ENCODE measurements at places on chromosomes 2 and 18.

DNA sequence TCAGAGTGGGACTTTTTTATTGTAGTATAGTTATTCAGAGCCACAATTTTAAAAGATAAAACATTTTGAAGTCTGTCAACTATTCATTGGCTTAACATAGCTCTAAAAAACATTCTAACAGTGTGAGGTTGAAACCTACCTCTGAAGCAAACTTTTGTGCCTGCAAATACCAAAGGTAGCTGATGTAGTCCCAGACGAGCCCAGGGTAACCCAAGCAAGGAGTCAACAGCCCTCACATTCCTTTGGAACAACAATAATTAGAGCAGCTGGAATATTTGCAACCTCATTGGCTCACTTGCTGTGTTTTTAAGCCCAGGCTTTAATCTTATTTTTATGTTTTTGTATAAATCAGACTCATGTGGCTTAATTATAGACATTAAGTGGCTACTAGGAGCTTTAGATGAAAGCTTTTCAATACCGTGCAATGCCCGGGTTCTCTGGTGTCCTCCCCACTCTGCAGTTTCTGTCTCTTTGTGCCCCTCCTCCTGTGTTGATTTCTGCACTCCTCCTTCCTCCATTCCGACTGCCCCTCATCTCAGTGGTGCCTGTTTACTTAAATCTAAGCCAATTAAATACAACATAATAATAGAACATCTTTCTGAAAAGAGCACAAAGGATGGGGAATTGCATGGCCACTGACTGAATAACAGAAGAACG lies 157.9 kb upstream of the UNC80 start:
- DNase-seq: no peak

GRCh38 chr18:8812631-8813030 lies 107.3 kb downstream of the MTCL1 start:
- DNase-seq: no peak

- DNase-seq: no peak
Measured at GRCh38 chr2:134461511-134461910, 207.6 kb downstream of the MGAT5 start.

- DNase-seq: no peak
Measured at GRCh38 chr2:56624181-56624580, 440.4 kb downstream of the CCDC85A start.

- no peak for DNase-seq
Measured at GRCh38 chr2:29698216-29698615, 223.2 kb downstream of the ALK start.

DNA sequence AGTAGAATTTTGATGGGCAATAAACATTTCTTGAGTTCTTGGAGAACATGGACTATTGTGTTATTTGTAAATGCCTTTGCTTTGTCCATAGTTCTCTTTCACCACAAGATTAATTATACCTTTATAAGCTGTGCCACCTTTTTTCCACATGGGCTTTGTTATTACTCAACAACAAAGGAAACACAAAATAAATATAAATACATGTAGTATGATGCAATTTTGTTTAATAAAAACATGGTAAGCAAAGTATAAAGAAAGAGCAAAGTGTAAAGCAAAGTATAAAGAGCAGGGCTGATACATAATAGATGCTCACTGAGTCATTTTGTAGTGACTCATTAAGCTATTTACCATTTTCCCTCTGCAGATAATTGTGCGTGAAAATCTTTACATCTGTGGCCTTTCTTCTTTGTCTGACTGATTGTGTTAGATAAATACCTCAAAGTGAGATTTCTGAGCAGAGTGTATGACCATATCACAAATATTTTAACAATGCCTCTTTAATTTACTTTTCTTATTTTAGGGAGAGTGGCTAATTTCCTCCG lies 80.9 kb downstream of the CERS6 start:
- no peak for DNase-seq

- no peak for DNase-seq
Measured at GRCh38 chr2:207149249-207150213, 16.2 kb downstream of the KLF7 start.

DNA sequence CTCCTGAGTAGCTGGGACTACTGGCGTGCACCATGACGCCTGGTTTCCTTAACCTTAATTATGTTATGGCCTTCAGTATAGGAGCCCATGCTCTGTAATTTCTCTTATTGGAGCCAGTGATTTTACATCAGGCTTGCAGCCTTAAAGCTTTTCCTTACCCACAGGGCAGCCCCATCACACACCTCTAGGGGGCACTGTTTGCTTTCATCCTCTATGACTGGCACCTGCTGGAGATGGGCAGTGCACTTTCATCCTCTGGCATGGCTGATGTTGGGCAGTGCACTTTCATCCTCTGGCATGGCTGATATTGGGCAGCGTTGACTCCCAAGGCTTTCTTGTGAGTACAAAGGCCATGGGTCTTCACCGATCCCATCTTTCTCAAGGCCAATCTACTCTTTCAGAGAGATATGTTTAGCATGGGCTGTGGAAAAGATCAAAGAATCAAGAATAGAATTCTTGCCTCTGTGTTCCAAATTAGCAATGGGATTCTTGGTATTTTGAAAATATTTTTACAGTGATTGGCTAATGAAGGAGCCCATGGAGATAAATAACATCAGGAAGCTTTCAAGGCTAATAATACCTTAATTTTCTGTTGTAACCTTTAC lies 80.7 kb upstream of the MEX3C start:
- DNase-seq: no peak

- no peak for DNase-seq
Measured at GRCh38 chr2:105822186-105822585, 77.5 kb downstream of the NCK2 start.

DNA sequence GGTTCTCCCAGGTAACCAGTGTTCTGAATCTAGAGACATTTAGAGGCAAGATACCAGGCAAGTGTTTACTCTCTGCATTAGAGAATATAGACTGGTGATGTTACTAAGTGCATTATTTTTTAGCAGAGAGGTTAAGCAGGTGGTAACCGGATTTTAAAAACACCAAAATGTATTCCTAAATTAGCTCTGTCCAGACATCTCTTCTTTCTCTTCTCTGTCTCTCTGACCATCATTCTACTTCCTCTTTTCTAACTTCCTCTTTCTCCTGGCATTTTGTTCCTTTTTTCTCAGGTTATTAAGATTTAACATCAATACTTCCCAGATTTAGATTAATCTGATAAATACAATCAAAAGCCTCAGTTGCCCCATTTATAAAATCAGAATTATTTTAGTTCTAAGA lies 31.7 kb upstream of the DYNC1I2 start:
- no peak for DNase-seq

GRCh38 chr18:46260879-46261143 lies 156.6 kb downstream of the HAUS1 start:
- no peak for DNase-seq

DNA sequence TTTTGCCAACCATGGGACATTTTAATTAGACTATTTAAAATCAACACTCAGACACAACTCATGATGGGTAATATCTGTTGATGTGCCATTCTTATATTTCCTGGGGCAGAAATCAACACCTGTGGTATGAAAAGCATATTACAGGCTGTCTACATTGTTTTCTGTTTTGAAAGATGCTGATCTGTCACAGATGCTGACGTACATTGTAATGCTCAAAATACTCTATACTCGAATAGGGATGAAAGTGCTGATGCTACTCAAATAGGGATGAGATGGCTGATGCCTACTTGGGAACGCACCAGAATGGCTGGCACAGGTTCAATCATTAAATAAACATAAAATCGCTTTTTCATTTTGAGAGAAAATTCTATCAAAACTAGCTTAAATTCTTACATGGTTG lies 41.2 kb downstream of the TMEFF2 start:
- no peak for DNase-seq

DNA sequence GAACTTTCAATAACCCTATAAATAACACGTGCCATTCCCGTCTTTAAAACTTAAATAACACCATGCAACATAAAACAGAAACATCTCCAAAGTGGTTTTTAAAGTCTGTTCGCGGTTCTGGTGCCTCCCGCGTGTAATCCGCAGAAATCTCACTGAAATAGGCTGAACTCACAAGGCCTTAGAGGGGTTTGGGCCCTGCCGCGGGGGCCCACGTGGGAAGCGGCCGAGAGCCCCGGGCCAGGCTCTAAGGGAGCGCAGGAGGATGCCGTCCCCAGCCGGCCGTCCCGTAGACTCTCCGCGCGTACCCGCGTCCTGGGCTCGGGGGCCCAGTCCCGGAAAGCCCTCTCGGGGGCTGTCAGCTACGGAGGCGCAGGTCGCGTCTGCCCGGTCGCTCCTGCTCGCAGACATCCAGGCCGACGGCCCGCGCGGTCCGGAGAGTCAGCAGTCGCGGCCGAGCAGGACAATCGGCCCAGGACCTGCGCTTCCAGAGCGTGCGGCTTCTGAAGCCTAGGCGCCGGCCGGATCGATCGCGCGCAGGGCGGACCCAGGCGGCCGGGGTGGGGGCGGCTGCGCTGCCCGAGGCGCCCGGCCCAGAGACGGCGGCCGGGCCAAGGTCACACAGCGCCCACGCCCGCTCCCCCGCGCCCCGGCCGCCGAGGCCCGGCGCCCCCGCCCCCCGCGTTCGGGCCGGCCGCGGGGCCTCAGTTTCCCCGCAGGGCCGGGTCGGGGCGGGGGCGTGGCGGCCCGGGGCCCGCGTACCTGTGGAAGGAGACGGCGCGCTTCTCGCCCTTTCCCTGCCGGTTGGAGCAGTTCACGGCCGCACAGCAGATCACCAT lies 558 bp downstream of the THAP4 start:
- peak; percentile 11 for DNase-seq

- DNase-seq: no peak
Measured at GRCh38 chr2:55616551-55617174, 759 bp downstream of the PPP4R3B start.

DNA sequence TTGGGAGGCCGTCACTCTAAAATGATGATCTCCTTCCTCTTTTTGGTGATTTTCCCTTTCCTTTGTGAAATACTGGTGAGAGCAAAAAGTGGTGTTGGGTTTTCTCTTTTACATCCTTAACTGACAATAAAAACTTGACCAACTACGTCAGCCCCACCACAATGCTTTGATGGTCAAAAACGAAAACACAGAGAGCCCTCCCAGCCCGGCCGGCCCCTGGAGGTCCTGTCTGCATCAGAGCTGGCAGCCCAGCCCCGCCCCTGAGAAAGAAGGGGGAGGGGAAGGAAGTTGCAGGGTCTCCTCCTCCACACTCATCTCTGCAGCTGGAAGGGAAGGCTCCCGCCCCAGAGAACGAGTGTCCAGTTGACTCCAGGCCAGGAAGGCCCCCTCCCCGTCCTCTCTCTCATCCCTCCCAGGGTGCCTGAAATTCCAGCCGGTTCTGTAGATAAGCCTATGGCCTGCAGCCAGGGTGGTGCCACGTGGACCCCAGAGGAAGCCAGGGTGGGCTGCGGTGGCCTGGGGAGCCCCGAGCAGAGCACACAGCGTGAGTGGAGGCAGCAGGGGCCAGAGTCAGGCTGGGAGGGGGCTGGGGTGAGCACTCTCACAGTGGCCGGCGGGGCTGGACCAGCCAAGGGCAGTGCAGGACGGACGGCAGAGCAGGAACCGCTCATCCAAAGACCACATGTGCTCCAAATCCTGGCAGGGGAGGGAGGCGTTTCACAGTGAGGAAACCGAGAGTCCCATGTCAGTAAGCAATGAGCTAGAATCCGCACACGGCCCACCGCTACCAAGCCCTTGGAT lies 19.8 kb downstream of the BIN1 start:
- DNase-seq: no peak

DNA sequence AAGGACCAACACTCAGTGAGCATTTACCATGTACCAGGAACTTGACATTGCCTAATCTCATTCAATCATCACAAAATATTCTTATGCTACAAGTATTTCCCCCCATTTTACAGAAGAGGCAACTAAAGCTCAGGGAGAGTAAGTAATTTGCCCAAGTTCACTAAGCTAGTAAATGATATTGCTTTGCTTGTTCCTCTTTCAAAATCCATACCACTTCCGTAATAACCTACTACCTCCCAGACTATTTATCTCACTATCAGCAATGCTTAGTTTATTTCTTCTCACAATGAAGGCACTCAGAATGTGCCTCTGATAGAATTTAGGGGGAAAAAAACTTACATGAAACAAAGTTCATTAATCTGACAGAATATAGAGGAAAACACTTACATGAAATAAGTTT lies 1070.9 kb upstream of the FANCL start:
- no peak for DNase-seq

- DNase-seq: no peak
Measured at GRCh38 chr18:21363348-21363747, 121.3 kb downstream of the GREB1L start.

- DNase-seq: no peak
Measured at GRCh38 chr2:12847694-12848575, 131.2 kb downstream of the TRIB2 start.

DNA sequence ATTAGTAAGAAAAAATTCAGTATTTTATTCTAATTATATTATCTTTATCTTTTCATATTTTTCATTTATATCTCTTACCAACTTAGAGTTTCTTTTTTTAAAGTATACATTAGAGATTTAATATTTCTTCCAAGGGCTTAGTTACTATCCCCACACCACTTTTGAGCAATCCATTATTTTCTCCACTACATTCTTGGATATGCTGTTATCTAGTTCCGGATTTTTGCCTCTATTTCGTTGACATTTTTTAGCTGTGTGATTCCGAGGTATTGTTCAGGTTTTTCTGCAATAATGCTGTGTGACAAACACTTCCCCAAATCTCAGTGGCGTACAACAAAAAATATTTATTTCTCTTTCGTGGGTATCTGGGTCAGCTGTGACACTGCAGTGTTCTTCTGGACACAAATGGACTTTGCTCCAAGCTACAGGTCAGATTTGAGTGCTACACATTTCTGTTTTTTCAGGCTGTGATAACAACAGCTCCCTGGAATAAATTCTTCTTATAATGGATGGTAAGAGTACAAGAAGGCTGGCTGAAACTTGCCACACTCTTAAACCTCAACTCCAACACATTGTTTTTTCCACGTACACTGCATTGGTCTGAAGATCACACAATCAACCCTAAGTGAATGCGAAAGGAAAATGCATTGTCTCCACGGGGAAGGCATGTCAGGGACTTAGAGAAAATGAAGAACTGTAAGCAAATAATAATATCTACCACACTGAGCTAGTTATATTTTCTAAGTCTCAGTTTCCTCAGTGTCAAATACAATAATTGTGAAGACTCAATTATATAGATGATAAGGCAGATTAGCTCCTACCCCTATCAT lies 50.9 kb upstream of the PSMD14 start:
- no peak for DNase-seq

- DNase-seq: no peak
Measured at GRCh38 chr2:168457190-168457895, 1.3 kb downstream of the CERS6 start.

- DNase-seq: no peak
Measured at GRCh38 chr18:36561046-36561445, 263.5 kb downstream of the FHOD3 start.

GRCh38 chr2:39696101-39696553 lies 30.4 kb downstream of the TMEM178A start:
- no peak for DNase-seq

DNA sequence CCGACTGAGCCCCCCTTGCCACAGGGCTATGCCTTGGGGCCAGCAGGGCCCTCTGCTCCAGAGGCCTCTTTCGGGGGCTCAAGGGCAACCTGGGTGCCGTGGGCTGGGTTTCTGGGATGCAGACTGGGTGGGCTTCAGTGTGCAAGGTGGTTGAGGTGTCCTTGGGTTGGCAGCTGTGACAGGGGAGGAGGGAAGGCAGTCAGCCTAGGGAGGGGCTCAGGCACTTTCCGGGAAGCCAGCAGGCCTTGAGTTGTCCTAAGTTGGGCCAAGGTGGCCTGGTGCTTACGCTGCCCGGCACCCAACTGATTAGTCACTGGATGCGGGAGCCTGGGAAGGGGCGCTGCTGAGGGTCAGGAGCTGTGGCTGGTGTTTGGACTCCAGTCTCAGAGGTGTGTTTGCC lies 199.5 kb downstream of the TWIST2 start:
- no peak for DNase-seq

GRCh38 chr18:3092727-3093126 lies 79.8 kb upstream of the LPIN2 start:
- no peak for DNase-seq

Data from activated T-helper 1 cell treated with Interleukin-2 at 50 U/mL for 16 hours (primary cell).